Suppressor macrophage treated with lipopolysaccharide for 4 hours (primary cell): ENCODE measurements at places on chromosomes 12 and 14.

DNA sequence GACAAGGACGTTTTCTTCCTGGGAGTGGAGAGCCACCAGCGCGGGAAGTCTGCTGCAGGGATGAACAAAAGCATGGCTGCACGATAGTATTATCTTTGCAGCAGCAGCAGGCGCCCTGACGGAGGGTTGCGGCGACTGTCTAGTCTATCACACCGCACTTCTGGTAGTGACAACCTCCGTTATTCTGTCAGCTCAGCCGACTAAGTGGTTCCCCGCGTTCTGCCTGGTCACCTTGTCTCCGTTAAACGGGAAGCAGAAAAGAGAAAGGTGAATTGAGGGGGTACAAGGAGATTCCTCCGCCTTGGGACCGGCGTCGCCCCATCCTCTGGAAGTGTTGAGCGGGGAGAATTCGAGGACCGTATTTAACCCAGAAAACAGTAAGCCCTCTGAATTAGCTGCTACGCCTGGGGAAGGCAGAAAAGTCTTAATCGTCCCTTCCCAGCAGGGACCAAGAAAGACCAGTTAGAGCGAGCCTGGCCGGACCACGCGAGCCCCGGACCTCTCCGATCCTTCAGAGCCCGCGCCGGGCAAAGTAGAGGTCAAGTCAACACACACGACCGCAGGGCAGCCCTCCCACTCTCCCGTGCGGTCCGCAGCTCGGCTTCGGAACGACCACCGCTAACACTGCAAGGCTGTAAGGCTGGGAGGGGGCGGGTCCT lies 536 bp upstream of the DAAM1 start:
- DNase-seq, result peak; percentile 6

DNA sequence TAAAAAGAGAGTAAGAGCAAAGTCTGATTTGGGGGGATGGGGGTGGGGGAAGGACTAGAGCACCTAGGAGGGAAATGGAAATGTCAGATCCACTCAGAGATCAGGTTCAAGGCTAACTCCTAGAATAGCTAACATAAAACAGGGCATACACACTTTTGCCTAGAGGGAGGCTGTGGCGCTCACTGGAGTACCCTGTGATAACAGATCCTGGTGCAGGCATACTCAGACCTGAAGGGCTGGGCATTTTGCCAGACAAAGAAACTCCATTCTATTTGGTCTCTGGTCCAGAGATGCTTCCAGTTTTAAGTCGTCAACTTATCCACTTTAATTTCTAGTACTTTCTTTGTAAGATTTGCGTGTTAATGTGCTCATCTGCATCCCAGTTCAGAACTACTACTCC lies 5.8 kb downstream of the CTDSP2 start:
- no peak for DNase-seq

GRCh38 chr12:96457191-96457930 lies 32.0 kb upstream of the CFAP54 start:
- no peak for DNase-seq

- DNase-seq, result peak; percentile 68
Observed at GRCh38 chr14:102323102-102323501, 3.6 kb downstream of the ZNF839 start.

GRCh38 chr12:54038284-54038870 lies 5.5 kb downstream of the HOXC5 start:
- no peak for DNase-seq
